ENCODE measurements at places on chromosomes 7 and 10.

DNA sequence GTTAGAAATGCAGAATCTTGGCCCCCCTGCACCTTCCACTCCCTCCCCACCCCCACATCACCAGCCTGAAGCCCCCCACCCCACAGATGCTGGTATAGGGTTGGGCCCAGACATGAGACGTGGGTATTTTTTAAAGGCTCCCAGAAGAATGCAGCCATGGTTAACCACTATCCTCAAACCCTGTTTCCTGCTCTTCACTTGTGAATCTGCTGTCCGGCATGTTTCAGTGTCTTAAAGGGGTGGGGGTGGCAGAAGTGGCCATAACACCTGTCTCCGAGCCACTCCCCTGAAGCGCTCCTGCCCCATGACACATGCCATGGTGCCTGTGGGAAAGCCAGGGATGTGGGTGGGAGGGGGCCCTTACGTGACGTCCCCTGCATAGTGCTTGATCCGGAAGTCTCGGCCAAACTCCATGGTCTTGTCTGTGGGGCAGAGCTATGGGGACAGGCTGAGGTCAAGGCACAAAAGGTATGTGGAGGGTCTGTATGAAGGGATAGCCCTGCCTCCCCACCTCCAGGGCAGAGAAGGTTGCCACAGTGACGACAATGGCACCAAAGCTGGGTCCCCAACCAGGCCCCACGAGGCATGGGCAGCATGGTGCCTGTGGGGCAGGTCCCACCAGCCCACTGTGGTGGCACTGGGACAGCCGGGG lies 9.6 kb downstream of the MYO1G start:
- no peak for DNase-seq

DNA sequence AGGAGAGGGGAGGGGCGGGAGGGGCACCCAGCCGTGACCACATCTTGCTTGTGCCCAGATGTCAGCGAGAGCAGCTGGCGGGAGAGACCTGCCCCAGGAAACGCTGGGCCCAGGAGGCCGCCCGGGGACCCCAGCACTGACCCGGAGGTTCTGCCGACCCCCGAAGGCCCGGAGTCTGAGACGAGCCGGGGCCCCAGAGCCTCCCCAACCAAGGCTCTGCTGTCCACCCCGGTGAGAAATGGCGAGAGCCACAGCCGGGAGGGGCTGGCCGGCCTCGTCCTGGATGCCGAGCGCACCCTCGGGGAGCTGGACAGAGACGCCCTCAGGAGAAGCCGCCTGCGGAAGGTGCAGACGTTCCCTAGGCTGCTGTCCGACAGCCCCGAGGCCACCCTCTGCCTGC lies 25.9 kb downstream of the KNDC1 start:
- DNase-seq, result no peak

DNA sequence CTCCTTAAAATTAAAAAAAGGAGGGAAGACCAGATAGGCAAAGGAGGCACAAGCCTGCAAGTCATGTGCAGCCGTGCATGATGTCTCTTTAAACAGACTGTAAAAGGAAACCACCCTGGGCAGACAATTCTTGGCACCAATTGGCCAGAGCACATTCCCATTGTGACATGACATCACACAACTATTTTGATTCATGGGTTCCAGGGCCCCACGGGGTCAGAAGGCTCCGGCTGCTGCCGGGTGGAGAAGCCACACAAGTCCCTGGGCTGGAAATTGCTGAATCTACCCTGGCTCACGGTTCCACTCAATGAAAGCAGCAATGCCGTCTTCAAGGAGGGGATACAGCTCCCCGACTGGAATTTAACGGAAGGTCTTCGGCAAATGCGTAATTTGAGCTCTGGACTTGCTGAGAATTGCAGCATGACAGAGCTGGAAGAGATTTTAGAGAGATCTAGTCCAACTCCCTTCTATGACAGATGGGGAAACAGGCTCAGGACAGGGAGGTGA lies 140.5 kb downstream of the PRKAG2 start:
- DNase-seq, result peak; percentile 73

DNA sequence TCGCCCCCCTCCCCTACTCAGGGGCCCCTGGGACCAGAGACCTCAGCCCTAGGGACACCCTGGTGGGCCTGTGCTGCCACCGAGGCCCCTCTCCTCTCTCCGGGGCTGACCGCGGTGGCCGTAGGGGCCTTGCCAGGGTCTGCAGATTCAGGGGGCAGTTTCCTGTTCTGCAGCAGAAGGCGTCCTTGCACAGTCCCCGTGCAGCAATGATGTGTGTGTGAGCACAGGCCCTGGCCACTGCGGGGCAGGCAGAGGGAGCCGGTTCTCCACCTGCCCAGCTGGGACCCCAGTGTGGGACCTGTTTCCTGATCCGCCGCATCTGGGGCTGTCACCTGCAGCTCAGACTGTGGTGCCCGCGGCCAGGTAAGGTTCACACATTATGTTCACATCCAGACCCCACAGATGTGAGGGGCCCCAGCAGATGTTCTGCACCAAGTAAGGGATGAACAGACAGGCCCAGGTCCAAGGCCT lies 60.7 kb upstream of the DNAJB6 start:
- no peak for DNase-seq

DNA sequence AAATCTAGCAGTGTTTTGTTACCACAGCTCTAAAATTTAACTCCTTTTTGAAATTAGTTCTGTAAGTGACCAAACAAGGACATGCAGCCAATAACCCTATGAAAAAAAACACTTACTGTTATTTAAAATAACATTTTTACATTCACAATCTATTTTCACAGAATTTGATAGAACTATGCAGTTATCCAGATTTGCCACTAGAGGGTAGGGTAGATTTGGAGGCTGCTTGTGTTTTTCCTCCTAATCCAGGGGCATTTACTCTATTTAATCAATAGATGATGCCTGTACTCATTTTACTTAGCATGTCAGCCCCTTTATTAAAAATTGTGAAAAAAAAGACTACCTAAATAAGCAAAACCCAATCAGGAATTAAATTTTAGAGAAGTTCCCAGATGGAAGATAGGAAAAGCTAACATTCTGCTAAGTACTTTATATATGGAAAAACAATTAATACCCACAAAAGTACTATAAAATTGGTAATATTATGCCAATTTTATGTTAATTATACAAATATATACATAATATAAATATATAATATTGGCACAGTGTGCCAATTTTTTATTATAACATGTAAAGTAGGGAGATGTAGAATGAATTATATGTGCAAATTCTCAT lies 18.1 kb upstream of the LIPK start:
- no peak for DNase-seq

DNA sequence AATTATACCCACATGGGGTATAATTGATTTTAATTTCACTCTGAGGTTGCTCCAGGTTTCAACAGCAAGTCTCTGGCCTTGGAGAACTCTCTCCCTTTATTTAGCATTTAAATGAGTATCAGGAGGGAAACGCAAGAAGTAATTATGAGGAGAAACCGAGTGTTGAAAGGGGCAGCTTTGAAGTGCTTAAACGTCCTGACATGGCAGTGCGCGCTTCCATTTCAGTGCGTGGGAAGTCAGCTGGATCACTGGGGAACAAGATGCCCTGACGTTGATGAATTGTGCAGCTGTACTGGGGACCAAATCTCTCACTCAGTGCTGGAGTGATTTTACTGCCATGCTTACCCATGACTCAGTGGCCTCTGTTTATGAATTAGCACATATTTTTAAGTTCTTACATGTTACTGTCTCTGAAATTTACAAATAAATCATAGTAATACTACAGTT lies 106.0 kb upstream of the PRR15 start:
- DNase-seq, result no peak

DNA sequence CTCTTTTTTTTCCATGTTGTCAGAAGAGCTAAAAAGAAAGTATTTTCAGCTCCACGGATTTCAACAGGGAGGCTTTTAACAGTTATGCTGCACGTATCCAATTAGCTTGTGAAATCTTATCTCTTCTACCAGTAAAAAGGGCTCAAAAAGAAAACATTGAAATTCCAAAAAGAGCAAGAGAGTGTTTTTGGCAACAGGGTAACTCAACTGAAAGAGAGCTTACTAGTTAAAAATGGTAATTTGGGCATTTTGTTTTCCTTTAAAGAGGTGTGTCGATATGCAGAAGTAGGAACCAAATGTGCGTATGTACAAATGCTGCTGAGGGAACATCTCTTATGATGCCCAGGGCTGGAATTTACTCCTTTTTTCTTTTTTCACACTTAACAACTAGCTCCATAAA lies 292.8 kb downstream of the PRKG1 start:
- no peak for DNase-seq

DNA sequence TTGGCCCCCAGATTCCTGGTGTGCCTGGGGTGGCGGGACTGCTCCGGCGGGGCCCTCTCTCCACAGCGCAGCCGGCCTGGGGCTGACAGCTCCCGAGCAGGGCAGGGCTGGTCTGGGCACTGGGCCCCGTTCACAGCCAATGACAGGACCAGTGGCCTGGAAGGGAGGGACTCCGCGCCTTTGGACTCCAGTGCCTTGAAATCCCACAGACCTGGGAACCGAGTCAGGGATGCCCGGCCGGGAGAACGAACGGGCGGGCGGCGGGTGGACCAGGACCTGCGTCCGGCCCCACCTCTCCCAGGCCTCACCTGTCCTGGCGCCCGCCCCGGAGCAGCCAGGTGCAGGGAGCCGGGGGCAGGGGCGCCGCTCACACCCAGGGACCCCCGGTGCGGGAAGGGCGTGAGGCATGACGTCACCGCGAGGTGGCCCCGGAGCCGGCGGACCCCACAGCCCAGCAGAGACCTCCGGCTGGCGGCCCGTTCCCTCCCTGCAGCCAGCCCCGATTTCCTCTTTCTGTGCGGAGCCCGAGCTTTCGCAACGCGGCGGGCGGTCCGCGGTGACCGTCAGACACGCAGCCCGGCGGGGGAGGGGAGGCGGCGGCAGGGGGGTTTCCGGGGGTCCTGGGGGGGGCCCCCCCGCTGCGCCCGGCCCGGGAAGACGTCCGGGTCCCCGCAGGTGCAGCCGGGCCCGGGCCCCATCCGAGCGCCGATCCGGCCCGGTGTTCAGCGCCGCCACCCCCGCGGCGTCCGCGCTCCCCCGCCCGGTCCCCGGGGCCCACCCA lies 743 bp downstream of the ADAP1 start:
- no peak for DNase-seq

- DNase-seq, result no peak
Observed at GRCh38 chr7:46215987-46216567, 295.0 kb upstream of the IGFBP3 start.

GRCh38 chr7:99928994-99929729 lies at the start of gene GJC3:
GJC3 (minus strand) TSS chr7:99929620; CDS start chr7:99929620, 0 bp downstream.
- peak; percentile 36 for DNase-seq

DNA sequence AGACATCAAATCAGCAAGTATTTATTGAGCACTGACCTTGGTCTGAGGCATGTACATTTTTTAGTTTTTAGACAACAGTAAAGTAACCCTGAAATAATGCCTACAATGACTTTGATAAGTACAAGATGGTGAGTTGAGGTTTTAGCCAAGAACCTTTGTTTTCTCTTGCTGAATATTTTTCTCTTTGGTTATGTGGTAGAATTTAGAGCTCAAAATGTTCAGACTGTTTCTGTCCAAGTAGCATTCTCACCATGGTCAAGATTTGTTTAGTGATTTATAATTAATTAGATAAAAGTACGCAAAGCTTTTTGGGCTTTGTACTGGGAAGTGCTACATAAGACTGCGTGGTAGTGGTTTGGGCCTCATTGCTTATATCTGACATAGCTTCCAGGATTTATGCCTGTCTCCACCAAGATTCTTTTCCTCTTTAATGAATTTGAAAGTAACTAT lies 102.4 kb downstream of the KAT6B start:
- peak; percentile 2 for DNase-seq

DNA sequence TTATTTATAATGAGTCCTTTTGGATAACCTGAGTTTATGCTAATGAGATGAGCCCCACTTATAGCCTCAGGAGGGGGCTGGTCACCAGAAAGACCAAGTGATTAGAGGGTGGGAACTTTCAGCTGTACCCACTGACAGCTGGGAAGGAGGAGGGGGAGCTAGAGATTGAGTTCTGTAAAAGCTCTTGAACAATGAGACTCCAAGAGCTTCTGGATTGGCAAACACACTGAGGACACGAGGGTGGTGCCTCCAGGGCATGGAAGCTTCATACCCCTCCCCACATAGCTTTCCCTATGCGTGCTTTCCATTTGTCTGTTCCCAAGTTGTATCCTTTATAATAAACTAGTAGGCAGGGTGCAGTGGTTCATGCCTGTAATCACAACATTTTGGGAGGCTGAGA lies 20.3 kb downstream of the MRPS24 start:
- DNase-seq, result no peak

- DNase-seq, result no peak
Observed at GRCh38 chr10:68501691-68502090, 25.6 kb downstream of the SLC25A16 start.

DNA sequence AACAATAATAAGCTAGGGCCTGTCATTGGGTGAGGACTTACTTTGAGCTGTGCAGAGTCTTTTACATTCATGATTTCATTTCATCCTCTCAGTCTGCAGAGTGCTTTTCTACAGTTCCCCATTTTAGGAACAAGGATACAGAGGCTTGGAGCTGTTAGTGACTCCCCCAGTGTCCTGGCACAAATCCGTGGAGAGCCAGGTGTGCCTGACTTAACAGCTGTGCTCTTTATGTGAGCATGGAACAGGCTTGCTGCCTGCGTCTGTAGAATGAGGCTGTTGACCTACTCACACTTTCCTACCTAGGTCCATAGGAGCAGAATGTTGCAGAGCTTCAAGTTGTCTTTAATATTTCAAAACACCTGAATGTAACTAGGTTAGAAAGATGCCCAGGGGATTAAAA lies 50.4 kb upstream of the BTBD16 start:
- no peak for DNase-seq

DNA sequence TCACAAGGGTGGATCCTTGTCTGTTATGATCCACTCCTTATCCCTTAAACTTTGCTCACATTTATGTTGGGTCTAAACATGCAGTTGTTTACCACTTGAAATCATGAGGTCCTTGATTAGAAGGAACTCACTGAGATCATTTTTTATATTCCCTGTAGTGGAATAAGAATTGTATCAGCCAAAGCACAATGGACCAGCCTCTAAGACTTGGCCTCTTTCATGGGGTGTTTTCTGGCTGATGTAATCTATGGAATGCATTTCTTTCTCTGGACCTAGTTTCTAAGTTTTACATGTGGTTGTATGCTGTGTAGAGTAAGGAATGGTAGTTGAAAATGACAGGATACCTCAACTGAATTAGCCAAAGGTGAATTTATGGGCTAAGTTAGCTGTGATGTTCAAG lies 376.6 kb downstream of the SORCS3 start:
- no peak for DNase-seq
